H9 (cell line): ENCODE measurements at places on chromosomes 7 and 10.

- H3K36me3 ChIP-seq, result no peaks in the 10 kb centered on the region
- H3K27ac ChIP-seq, result no peak overlapping the region
- H3K27me3 ChIP-seq, result no peaks in the 10 kb centered on the region
- H3K4me1 ChIP-seq, result no peaks in the 10 kb centered on the region
These were observed 172.2 kb downstream of the SH2D4B start for GRCh38 chr10:80709866-80710265.

DNA sequence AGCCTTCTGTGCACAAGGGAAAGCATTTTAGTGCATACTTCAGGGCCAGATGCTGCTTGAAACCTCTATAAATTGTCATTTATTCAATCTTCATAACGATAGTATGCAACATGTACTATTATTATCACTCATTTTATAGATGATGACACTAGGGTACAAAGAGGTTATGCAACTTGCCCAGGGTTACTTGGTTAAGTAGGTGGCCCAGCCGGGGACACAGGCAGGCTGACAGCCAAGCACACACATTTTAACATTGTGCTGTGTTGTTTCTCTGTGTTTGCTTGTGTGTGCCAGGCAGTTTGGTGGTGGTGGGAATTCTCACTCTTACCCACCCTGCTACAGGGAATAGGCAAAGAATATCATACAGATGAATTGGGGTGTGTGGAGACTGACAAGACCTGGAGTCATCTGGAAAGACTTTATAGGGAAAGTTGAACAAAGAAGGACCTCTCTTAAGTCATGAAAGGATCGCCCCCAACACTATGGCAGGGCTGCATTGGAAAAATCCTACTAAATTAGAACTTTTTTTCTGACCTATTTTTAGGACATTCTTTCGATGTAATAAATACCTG lies 98.9 kb downstream of the MKX start:
- no peak overlapping the region for H3K27ac ChIP-seq
- no peaks in the 10 kb centered on the region for H3K27me3 ChIP-seq
- DNase-seq, result no peak
- H3K4me1 ChIP-seq, result no peaks in the 10 kb centered on the region
- H3K36me3 ChIP-seq, result no peaks in the 10 kb centered on the region
- H3K4me3 ChIP-seq, result no peak overlapping the region

DNA sequence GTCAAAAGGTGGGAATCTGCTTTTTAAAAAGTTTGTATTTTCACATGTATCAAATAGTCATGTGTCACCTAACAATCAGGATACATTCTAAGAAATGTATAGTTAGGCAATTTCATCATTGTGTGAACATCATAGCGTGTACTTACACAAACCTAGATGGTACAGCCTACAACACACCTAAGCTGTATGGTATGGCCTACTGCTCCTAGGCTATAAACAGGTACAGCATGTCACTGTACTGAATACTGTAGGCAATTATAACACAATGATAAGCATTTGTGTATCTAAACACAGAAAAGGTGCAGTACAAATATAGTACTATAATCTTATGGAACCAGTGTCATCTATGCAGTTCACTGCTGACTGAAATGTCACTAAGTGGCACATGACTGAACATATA lies 17.8 kb downstream of the COA1 start:
- no peak overlapping the region for H3K4me3 ChIP-seq
- H3K36me3 ChIP-seq, result peaks cover 42% of the 10 kb centered on the region
- DNase-seq, result no peak
- peaks cover 2% of the 10 kb centered on the region; the same call in 1 of the 2 replicates for H3K4me1 ChIP-seq
- no peaks in the 10 kb centered on the region for H3K27me3 ChIP-seq
- H3K27ac ChIP-seq, result no peak overlapping the region

DNA sequence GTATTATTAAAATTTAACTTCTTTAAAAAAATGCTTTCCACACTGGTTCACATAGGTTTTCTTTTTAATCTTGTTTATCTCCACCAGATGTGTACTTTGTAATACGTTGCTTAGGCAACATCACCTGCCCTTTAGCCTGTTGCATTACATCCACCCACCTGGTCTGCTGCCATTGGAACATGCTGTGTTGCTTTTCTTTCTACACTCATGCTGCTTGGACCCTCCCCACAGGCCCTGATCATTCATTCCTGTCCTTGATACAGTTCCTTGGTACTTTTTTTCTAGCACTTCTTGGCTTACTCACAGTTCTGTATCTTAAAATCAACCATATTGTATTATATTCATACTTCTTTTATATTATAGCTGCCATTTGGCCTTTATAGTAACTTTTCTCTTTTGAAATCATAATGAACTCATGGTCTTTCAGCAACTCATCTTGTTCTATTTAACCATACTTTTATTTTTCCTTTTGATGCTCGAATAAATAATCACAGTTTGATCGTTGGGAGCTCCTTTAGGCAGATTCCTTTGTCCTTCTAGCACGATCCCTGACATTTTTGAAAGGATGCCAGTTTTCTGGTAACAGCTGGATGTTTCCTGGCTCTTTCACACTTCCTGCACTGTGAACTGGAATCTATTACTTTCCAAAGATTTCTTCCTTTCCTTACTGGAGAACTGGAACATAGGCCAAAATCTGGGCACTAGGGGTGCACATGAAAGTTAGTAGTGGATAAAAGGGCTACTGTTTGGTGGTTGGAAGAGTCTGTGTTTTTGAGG lies 125.1 kb downstream of the CDK14 start:
- H3K36me3 ChIP-seq, result no peaks in the 10 kb centered on the region
- no peak overlapping the region for H3K4me3 ChIP-seq
- no peak for DNase-seq
- H3K27me3 ChIP-seq, result no peaks in the 10 kb centered on the region

- no peaks in the 10 kb centered on the region for H3K27me3 ChIP-seq
- no peaks in the 10 kb centered on the region for H3K4me1 ChIP-seq
- H3K27ac ChIP-seq, result no peak overlapping the region
These were observed 327.3 kb downstream of the PTEN start for GRCh38 chr10:88190540-88191235.

- H3K4me1 ChIP-seq, result no peaks in the 10 kb centered on the region
- no peaks in the 10 kb centered on the region for H3K27me3 ChIP-seq
- no peak overlapping the region for H3K27ac ChIP-seq
- H3K36me3 ChIP-seq, result no peaks in the 10 kb centered on the region
These were observed 184.3 kb downstream of the FOXP2 start for GRCh38 chr7:114598946-114599345.

DNA sequence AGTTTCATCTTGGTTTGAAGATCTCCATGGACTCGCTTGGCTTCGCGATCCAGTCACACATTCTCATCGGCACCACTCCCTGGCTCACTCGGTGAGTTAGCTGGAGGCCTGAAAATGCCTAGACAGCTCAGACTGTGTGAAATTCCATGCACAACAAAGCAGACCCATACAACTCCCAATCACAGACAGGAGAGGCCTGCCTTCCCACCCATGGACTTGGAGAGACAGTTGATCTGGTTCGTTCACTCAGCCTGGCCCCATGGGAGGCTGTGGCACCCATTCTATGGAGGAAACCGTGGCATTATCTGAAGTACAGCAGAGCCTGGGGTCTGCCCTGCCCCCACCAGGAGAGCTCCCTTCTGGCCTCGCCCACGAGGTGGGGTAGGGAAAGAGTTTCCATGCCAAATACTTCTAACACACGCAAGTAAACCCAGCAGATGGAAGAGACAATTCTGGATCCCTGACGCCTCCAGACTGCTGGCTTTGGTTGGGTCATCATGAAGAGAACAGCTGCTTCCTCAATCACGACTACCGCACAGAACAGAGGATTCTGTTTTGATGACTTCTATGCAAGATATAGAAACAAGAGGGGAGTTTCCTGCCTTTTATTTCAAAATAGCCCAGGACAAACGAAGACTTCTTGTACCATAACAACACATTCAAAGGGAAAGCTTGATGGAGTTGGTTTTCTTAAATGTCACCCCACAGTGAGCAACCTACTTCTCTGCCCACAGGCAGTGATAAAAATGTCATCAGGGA lies 15.9 kb downstream of the FAM53B start:
- H3K27ac ChIP-seq, result no peak overlapping the region
- no peaks in the 10 kb centered on the region; the same call in 1 of the 2 replicates for H3K36me3 ChIP-seq
- no peaks in the 10 kb centered on the region for H3K27me3 ChIP-seq
- DNase-seq, result no peak
- H3K4me3 ChIP-seq, result no peak overlapping the region
- H3K4me1 ChIP-seq, result no peaks in the 10 kb centered on the region

DNA sequence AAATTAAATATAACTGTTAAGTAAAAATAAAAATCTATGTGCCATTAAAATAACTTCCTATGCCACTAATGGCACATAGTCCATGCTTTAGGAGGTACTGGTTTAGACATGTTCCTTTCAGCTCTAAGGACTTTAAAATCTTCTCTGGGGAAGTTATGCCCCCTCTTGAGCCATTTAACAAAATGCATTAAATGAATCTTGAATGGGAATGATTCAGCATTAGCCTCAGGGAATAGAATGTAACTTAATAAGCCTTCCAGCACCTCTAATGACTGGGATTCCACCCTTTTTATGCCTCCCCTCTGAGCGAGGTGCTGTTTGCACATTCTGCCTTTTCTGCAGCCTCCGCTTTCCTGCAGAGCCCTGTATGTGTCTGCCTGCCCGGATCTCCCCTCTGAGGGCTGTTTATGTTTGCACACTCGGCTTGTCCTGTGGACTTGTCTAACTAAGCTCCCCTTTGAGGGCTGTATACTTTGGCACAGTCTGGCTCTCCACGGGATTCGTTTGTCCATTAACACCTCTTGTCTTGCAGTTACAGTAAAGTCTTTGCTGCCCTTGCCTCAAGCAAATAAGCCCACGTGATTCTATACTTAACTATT lies 108.4 kb upstream of the HPS1 start:
- no peak overlapping the region for H3K4me3 ChIP-seq
- H3K4me1 ChIP-seq, result 0 out of 2 replicates have a peak, but pooled peaks cover 3% of the 10 kb centered on the region
- H3K27me3 ChIP-seq, result no peaks in the 10 kb centered on the region

DNA sequence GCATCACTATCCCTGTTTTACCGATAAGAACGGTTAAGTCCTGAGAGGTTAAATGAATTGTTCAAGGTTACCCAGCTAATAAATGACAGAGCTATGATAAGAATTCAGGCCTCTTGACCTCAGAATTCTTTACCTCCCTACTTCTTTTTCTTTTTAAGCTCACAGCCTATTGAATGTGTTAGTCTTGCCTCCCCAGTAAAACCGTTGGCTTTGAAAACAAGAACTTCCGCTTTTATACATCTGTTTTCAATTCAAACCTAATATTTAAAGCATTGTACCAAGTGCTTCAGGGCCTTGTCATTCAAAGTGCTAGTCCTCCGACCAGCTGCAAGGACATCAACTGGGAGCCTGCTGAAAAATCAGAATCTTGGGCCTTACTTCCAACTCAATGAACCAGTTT lies 15.6 kb downstream of the SEC31B start:
- no peak overlapping the region for H3K4me3 ChIP-seq
- no peak overlapping the region for H3K27ac ChIP-seq
- H3K27me3 ChIP-seq, result no peaks in the 10 kb centered on the region
- H3K36me3 ChIP-seq, result no peaks in the 10 kb centered on the region
- no peak for DNase-seq

- H3K27ac ChIP-seq, result no peak overlapping the region
- no peaks in the 10 kb centered on the region for H3K27me3 ChIP-seq
- peaks cover 12% of the 10 kb centered on the region; the same call in 2 of the 3 replicates for H3K36me3 ChIP-seq
These were observed 47.8 kb upstream of the KAT6B start for GRCh38 chr10:74778436-74779094.

DNA sequence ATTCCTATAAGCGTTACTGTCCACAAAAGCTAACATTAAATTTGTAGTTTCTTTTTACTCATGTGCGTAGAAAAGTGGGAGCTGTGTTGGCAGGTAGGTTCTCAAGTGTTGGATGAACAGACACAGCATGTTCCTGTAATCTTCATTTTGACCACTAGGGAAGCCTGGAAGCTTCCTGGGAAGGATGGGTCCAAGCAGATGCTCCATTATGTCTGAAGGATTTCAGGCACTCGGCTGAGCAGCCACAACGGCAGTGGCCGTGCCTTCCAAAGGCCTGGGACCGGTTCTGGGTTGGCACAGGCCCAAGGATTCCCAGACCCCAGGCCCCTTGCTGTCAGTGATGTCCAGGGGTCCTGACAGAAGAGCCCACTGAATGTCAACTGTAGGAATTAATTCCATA lies 386.3 kb downstream of the TNS3 start:
- no peaks in the 10 kb centered on the region for H3K4me1 ChIP-seq
- H3K27ac ChIP-seq, result no peak overlapping the region
- DNase-seq, result peak; percentile 44
- no peaks in the 10 kb centered on the region for H3K27me3 ChIP-seq

GRCh38 chr7:39249635-39250152 lies 272.0 kb downstream of the POU6F2 start:
- H3K4me1 ChIP-seq, result peaks cover 3% of the 10 kb centered on the region; the same call in 1 of the 2 replicates
- no peak for DNase-seq
- H3K4me3 ChIP-seq, result no peak overlapping the region
- H3K27ac ChIP-seq, result no peak overlapping the region
- no peaks in the 10 kb centered on the region for H3K27me3 ChIP-seq

DNA sequence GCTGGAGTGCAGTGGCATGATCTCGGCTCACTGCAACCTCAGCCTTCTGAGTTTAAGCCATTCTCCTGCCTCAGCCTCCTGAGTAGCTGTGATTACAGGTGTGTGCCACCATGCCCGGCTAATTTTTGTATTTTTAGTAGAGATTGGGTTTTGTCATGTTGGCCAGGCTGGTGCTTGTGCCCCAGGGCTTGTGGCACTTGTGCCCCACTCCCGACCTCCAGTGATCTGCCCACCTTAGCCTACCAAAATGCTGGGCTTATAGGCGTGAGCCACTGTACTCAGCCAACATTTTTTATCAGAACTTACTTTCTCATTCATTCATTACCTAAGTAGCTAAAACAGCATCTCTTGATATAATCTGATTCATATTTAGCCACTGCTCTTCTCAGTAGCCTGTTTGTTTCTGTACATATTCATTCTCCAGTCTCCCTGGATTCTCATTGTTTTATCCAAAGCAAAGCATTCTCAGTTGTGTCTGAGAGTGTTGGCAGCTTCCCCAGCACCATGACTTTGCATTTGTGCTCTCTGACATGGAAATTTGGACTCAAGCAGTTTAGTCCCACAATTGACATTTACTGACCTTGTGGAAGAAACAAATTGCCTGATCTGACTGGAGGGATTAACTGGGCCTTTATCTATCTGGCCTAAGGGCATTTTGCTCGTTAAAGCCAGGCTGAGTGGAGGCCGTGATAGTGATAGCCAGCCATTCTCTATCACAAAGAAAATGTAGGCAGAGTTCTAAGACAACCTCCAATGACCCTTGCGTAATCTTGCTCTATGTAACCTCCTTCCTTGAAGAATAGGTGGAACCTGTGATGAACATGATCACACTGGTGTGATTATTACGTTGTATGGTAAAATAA lies 44.9 kb downstream of the AKR1B15 start:
- peaks cover 8% of the 10 kb centered on the region for H3K36me3 ChIP-seq
- H3K4me3 ChIP-seq, result no peak overlapping the region
- H3K4me1 ChIP-seq, result no peaks in the 10 kb centered on the region
- H3K27me3 ChIP-seq, result no peaks in the 10 kb centered on the region
- DNase-seq, result no peak
